ENCODE measurements at places on chromosomes 3 and 15. TPM values are rescaled to one million over a fixed set of nuclear protein-coding genes. Genes with fewer than 3 reads are reported as not detected.

The UNC13C gene
- 20.0 TPM for total RNA-seq

DNA sequence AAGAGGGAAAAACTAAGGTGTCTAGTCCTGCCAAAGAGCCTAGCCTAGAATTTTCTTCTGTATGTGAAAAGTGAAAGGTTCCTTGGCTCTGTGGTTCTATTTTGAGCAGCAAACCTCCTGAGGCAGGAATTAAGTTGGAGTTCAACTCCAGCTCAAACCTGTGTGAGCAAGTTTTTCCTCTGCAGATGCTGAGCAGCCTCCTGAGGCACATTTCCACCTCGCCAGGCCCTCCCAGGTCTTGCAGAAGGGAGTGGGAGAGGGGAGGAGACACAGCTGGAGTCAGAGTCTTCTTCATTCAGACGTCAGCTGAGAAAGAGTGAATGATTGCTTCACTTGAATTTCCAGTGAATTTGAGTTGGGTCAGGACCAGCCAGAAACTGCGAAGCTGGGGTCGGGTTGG lies 69.5 kb upstream of the ETV5 start:
- DNase-seq, result no peak

DNA sequence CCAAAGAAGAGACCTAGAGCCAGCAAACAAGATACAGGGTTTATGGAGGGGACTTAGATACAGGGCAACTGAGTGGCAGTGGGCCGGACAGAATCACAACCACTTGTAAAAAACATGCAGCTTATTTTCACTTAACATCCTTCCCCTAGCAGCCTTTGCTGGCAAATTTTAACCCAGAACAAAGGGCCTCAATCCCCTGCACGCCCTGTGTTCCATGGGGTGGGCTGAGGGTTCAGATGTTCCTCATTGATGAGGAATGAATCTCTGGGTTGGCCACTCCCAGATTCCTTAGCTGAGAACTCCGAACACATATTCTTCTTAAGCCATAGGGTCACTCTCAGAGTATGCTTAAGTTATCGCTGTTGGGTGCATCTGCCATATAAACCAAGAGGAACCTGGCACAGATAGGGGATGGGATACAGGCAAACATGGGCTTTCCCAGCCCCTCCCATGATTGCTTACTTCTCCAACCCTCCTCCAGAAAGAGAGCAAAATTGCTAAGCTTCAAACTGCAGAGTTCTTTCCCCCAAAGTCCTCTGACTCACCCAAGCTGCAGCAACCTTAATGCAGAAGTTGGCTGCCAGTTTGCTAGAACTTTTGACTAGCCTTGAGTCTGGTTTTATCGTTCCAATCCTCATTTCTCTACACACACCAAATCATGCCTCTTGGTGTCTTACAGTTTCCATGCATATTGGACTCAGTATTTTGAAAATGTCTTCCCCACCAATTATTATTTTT lies 146.9 kb downstream of the CD47 start:
- DNase-seq, result peak; percentile 28

- no peak for DNase-seq
Observed at GRCh38 chr3:81763001-81763400, 1.6 kb upstream of the GBE1 start.

The CEMIP gene
- total RNA-seq, result 2.4 TPM

DNA sequence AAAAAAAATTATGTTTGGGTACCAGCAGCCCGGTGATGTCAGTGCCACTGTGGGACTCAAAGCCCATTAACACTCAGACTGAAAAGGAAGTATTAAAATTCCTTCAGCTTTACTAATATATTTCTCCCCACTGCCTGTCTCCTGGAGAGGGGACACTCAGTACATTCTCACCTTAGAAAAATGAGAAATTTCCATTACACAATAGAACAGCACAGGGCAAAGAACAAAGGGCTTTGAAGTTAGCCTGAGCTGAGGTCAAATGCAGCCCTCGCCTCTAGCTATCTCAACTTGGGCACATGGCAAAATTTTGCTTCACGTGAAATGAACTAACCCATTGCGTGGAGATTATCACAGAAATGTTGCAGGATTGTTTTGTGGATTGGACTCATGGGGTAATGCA lies 80.8 kb downstream of the RARB start:
- no peak for DNase-seq

Data from umbilical cord (tissue), 2 donors.